ENCODE measurements at places on chromosomes 6 and 20.

- no peak for DNase-seq
Measured at GRCh38 chr20:9035126-9035525, 33.8 kb upstream of the PLCB4 start.

- no peak for DNase-seq
Measured at GRCh38 chr6:28643017-28643740, 117.5 kb downstream of the GPX5 start.

DNA sequence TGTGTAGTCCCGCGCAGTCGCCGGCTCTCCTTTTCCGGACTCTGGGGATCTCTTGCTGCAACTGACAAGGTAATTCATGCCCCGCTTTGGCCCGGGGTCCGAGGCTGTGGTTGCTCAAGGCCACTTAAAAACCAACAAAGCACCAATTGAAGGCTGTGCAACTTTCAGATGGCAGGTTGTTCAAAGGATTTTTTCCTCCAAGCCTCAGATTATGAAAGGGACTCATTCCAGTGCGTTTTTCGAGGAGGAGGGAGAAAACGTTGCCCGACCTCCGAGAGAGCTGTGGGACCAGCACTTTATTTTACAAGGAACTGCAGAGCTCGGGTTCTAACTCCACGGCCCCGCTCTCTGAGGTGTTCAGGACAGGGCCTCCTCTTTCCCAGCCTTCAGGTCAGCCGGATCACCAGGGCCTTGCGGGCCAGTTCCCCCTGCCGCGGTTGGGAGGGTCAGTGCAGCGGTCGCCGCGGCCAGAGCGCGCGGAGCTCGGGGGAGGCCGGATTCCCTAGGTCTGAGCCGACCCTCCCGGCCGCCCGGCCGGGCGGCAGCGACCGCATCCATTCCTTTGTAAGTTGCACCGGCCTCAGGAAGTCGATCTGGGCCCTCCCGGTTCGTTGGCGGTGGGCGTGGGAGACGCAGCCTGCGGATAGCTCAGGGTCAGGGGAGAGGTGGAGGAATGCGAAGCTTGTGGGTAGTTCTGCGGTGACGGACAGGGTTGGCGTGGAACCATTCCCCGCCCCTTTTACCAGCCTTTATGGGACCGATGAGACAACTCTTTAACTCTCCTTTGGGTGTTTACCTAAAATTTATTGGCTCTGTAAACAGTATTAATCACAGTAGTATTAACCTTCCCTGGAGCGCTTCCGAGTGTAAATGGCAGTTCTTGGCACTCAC is 1.6 kb downstream of the UTRN start:
- DNase-seq = peak; percentile 24

GRCh38 chr6:148943451-148943850 is 196.6 kb downstream of the UST start:
- DNase-seq = no peak

GRCh38 chr6:157035546-157035945 is 258.4 kb downstream of the ARID1B start:
- no peak for DNase-seq

DNA sequence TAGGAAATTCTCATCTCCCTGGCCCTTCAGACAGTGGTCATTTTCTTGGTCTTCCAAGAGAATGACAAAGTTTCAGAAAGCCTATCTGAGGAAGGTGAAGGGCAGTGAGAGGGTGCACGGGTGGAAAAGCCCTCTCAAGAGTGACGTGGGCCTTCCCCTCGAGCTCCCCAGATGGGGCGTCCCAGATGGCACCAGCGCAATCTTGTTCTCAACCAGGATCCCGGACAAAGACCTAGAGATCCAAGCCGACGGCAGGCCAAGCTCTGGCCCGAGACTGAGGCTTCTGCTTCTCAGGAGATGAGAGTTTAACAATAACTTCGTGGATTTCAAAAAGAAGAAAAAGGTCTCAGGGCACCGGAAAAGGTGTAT is 797 bp upstream of the ZNF133 start:
- no peak for DNase-seq

- no peak for DNase-seq
Measured at GRCh38 chr6:25172819-25173218, 106.4 kb upstream of the CARMIL1 start.

All from activated naive CD4-positive, alpha-beta T cell treated with anti-CD3 and anti-CD28 coated beads, Interleukin-2, amount 10 ng/mL, durations not matched to agents 7 days and 5 days (primary cell).